Progenitor cell of endocrine pancreas (in vitro differentiated cells): ENCODE measurements at places on chromosomes 2 and 18. TPM values are rescaled to one million over a fixed set of nuclear protein-coding genes. Genes with fewer than 3 reads are reported as not detected.

The SIX2 gene
- total RNA-seq = 4.0 and 7.0 TPM in 2 replicates

The SPC25 gene
- total RNA-seq = 14.5 and 15.8 TPM in 2 replicates

The CTIF gene
- 26.4 and 33.1 TPM in 2 replicates for total RNA-seq

The UGT1A9 gene
- total RNA-seq = not detected in 2 replicates

The PAX3 gene
- 0.16 TPM in 1 of 2 replicates, not detected in the other for total RNA-seq

The SH2D6 gene
- total RNA-seq = 0.29 and 0.71 TPM in 2 replicates

The KCNJ3 gene
- total RNA-seq = 9.6 TPM in 2 replicates

The NOL4 gene
- 5.7 TPM in 2 replicates for total RNA-seq

The PDCD1 gene
- not detected in 2 replicates for total RNA-seq

The ITGA6 gene
- total RNA-seq = 69.5 and 83.8 TPM in 2 replicates

The RSAD2 gene
- 4.4 and 5.3 TPM in 2 replicates for total RNA-seq

The NPPC gene
- total RNA-seq = not detected in 2 replicates

The ALPP gene
- not detected in 2 replicates for total RNA-seq

The UCN gene
- total RNA-seq = 2.0 and 2.4 TPM in 2 replicates

The KCNIP3 gene
- 4.3 and 6.3 TPM in 2 replicates for total RNA-seq

The ALPI gene
- total RNA-seq = not detected in 2 replicates

The INHA gene
- 1.5 and 1.7 TPM in 2 replicates for total RNA-seq

The SP5 gene
- total RNA-seq = 0.60 and 1.9 TPM in 2 replicates

The CDCA7 gene
- total RNA-seq = 19.3 and 22.3 TPM in 2 replicates

The TRIM54 gene
- total RNA-seq = not detected in 2 replicates

The ODC1 gene
- 252 and 273 TPM in 2 replicates for total RNA-seq

The SP140 gene
- total RNA-seq = 0.69 TPM in 1 of 2 replicates, not detected in the other

The AMER3 gene
- total RNA-seq = 6.4 and 7.0 TPM in 2 replicates

The MAB21L4 gene
- total RNA-seq = 9.7 and 12.5 TPM in 2 replicates

The MRPL53 gene
- 61.3 and 64.1 TPM in 2 replicates for total RNA-seq

The SERPINB4 gene
- not detected in 2 replicates for total RNA-seq

The STON1 gene
- 8.2 and 8.6 TPM in 2 replicates for total RNA-seq

The ST6GAL2 gene
- total RNA-seq = 8.0 and 8.3 TPM in 2 replicates

The LYPD1 gene
- 7.1 and 13.8 TPM in 2 replicates for total RNA-seq

The MC5R gene
- total RNA-seq = not detected in 2 replicates

The VAMP5 gene
- total RNA-seq = 4.2 TPM in 2 replicates

The KRTCAP3 gene
- total RNA-seq = 15.4 and 17.1 TPM in 2 replicates

The IGFBP5 gene
- total RNA-seq = 73.9 and 75.3 TPM in 2 replicates

The ASPRV1 gene
- total RNA-seq = 1.1 and 1.2 TPM in 2 replicates

The NTSR2 gene
- not detected in 2 replicates for total RNA-seq

The VIL1 gene
- total RNA-seq = 281 and 305 TPM in 2 replicates

The FBXO15 gene
- total RNA-seq = 2.7 and 4.3 TPM in 2 replicates

The ANKRD36 gene
- 44.5 and 46.1 TPM in 2 replicates for total RNA-seq

The CYS1 gene
- total RNA-seq = 2.3 and 2.5 TPM in 2 replicates

The CFAP210 gene
- 1.2 and 1.6 TPM in 2 replicates for total RNA-seq

The NOSTRIN gene
- 4.0 and 4.3 TPM in 2 replicates for total RNA-seq

The GKN1 gene
- not detected in 2 replicates for total RNA-seq

The SOCS6 gene
- total RNA-seq = 36.3 and 39.0 TPM in 2 replicates

The RTP5 gene
- not detected in 2 replicates for total RNA-seq

The ANKRD30BL gene
- not detected in 2 replicates for total RNA-seq
